C1 segment of cervical spinal cord (tissue), 14 donors: ENCODE measurements at places on chromosomes 13 and 19.

DNA sequence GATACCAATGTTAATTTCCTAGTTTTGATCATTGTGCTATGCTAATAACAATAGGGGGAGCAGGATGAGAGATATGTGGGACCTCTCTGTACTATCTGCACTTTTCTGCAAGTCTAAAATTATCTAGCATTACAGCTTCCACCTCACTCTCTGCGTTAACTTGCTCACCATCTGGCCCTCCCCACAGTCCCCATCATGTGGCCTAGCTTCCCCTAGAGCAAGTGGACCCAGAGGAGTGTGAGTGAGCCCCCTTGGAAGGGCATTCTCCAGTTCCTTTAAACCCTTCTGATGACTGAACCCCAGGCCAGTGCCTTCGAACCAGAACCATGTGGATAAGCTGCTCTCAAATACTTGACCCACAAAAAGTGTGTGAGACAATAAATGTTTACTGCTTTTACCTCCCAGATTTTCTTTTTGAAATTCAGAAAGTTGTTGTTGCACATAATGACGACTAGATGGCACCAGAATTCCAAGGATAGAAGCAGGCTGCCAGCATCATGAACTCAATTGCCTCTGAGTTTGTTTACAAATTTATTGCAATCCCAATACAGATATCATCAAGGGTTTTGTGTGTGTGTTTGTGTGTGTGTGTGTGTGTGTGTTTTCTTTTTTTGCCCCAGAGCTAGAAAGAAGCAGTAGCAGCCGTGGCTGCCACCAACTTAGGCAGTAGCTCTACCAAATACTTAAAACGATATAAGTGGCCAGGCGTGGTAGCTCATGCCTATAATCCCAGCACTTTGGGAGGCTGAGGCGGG lies 49.0 kb upstream of the ZNF780A start:
- DNase-seq, result no peak

- no peak for DNase-seq
Measured at GRCh38 chr19:6362351-6362801, 1.0 kb downstream of the CLPP start.

DNA sequence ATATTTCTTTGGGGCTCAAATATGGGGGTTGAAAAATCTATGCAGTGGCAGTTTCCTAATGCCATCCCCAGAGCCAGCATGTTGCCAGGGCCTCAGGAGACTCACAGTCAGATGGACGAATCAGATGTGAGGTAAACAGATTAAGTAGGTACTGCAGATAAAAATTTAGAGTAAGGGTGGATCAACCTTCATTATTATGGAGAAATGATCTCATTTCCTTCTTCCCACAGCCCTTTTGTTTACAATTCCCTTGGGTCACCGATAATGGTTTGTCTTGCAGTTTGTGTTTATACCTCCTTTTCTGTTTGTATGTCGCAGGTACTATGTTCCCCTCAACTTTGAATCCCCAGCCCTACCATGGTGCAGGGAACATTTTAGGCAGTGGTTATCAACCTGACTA lies 20.0 kb downstream of the DIAPH3 start:
- DNase-seq, result no peak

- no peak for DNase-seq
Measured at GRCh38 chr13:59633290-59633689, 530.4 kb downstream of the DIAPH3 start.

- no peak for DNase-seq
Measured at GRCh38 chr19:33186431-33187182, 7.5 kb upstream of the LRP3 start.

DNA sequence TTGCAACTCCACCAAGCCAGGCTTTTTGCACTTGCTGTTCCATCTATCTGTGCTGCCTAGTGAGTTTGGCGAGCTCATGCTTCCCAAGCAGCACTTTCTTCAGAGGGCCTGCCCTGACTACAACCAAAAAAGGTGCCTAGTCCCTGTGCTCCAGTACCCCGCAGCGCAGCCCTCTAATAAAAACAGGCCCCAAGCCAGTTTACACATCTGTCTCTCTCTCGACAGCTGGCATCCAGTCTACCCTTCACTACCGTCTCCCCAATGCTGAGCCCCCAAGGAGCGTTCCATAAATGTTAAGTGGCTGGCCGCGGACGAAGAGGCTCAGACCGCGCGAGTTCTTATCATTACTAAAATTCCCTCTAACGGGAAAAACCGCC lies 512 bp downstream of the MED4 start:
- no peak for DNase-seq
